ENCODE measurements at places on chromosomes 1 and 21.

- DNase-seq, result no peak
These were observed 37.4 kb upstream of the CASZ1 start for GRCh38 chr1:10833630-10834557.

GRCh38 chr1:61186753-61187152 lies 104.4 kb downstream of the NFIA start:
- DNase-seq, result no peak

- DNase-seq, result no peak
These were observed 1762.1 kb downstream of the BRINP3 start for GRCh38 chr1:188715566-188715965.

GRCh38 chr1:165481820-165482532 lies 37.0 kb upstream of the RXRG start:
- peak; percentile 74 for DNase-seq

DNA sequence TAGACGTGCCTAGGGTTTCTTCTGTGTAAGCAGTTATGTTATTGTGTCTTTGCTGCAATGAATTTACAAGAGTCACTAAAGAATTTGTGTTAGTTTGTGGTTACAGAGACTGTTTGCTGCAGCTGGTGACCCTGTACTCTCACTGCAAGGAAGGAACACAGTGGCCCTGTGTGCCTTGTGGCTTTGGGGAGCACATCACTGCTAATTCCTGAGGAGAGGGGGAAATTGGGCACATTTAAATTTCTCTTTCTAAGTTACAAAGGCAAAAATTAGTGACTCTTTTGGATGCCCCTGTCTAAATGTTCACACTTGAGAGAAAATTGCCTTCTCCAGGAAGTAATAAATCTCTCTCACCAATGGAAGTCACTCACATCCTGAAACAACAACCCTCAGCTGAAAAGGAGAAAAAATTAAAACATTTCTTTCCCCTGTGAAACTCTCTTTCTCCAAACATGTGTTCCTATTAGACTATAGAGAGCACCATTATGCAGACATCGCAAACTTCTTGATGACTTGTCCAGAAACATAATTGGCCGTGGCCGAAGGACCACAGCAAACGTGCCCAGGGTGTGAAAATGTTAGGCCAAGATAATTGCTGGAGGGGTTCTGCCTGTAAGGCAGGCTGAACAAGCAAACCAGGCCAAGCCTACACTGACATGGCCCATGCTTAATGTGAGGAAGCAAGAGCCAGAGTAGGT lies 32.3 kb upstream of the SPAG17 start:
- DNase-seq, result peak; percentile 44

DNA sequence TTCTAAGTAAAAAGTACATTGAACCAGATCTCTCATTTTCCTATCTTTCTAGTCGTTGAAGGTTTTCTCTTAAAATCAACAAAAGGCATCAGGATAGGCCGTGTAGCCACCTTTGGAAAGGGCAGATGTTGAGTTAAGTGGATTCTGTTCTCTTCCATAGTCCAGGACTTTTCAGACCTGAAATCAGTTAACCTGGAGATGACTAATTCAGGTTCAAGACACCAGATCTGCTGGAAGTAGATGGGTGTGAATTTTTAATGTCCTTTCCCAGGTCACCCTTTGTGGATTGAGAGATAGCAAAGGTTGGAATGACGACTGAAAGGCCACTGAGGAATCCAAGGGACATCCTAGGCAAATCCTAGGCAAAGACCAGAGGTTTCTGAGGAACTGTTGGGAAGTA lies 172.8 kb downstream of the DHRS3 start:
- no peak for DNase-seq

GRCh38 chr1:235864931-235865525 lies 1.7 kb downstream of the LYST start:
- DNase-seq, result no peak

DNA sequence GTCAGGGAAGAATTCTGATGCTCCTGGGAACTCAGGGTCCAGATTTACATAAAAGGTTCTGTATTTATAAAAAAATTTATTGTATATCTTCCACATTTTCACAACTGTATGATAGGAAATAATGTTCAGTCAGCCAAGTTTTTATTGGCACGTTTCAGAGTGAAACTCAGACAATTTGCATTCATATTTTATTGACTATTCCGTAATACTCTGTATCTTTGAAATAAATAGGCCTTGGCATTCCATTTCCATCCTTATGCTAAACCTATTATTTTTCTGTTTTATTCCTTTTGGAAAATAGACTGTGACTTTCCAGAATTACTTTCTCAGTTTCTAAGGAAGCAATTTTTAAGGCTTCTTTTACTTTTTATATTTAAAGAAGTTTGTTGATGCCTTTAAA lies 329.0 kb downstream of the OLFM3 start:
- no peak for DNase-seq

GRCh38 chr1:155889566-155889965 lies 21.6 kb downstream of the RIT1 start:
- DNase-seq, result no peak

Data from SJCRH30 (cell line).